ENCODE measurements at places on chromosomes 3 and 15.

DNA sequence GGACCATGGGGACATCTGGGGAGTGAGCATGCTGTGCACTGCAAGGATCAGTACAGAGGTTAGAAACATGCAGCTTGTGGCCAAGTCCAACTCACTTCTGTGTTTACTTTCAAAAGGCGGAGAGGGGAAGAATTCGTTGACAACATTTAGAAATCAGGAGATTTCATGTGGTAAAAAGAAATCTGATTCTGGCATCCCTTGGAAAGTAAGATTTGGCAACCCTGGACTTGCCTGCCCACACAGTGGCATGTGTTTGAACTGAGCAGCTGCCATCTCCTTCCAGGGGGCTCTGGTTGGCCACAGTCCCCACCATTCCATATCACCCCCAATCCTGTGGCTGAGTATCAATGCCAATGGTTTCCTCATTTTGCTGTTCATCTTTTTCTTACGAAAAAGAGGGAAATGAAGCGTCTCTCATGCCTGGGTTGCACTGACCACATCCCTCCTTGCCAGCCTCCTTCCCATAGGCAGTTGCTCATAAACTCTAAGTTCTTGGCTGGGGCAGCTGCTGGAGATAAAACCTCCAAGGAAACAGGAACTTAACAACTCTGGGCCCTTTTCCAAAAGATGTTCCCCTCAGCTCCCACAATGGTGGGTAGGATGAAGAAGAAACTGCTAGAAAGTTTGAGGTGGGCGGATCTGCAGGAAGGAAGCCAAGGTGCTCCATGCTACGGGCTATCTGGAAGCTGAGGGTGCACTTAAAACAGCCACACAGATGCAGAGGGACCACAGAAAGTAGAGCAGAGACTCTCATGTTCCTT, 29.2 kb downstream of the SLC6A11 start:
- DNase-seq = no peak

DNA sequence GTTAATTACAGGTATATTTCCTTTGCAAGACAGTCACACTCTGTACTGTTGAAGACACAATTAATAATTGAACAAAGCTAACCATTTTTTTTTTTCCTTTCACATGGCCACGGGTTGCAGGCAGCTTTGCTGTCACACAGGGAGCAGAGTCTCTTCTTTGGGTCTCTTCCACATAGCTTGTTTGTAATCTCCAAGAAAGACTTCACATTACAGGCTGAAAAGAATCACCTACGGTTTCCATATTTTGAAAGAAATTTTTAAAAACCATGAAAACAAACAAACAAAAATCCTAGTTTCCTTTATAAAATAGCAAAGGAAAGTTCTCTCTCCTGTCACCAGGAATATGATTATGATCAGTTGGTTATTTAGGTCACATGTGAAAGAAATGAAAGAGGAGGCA, 392.6 kb downstream of the GAP43 start:
- DNase-seq = no peak

DNA sequence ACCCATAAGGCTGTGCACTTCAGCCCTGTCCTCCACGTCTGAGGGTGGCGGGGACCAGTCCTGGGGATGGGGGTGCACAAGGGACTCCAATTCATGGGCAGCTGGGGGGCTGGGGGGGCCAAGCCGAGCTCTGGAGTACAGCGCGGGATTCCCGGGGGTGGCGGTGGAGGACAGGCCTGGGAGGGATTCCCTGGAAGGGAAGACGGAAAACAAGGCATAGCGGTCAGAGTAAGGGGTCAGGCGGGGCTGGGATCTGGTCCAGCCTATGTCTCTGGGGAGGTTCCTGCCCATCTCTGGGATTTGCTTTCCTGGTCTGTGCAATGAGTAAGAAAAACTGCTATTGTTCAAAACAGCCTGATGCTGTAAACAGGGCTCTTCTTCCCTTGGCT, 8.1 kb upstream of the IGDCC3 start:
- no peak for DNase-seq

GRCh38 chr3:14680716-14681115, 5.8 kb downstream of the C3orf20 start:
- no peak for DNase-seq

- DNase-seq = no peak
These were observed 81.2 kb downstream of the SRGAP3 start for GRCh38 chr3:9168241-9168741.

- no peak for DNase-seq
These were observed at the start of gene CCDC9B for GRCh38 chr15:40340740-40341400. CCDC9B (minus strand) TSS chr15:40340939; CDS start chr15:40340819, 120 bp downstream.

GRCh38 chr15:96324192-96324895, 6.2 kb upstream of the NR2F2 start:
- no peak for DNase-seq

DNA sequence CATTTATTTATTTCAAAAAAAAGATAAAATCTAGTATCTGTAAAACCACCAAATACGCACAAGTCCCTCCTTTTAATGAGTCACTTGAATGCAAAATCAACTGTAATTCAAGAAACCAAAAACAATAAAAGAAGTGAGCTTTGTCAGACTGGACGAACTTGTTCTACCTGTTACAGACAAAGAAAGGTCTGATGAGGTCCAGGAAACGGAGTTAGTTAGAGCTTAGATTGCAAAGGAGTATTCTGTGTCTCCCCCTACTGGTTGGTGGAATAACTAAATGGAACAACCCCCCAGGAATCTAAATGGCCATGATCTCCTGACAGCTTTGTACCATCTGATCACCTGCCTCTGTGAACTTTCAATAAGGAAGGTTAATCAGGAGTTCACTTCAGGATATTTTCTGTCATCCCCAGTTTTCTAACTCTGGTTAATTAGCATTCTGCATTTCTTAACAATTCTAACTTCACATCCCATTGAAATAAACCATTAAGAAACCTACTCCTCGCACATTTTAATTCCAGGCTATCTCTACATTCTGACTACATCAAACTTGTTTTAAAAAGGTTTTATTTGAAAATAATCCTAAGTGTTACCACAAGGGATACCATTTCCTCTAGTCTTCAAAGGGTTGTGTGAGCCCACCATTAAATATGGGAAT, 333.0 kb upstream of the SATB1 start:
- DNase-seq = no peak

DNA sequence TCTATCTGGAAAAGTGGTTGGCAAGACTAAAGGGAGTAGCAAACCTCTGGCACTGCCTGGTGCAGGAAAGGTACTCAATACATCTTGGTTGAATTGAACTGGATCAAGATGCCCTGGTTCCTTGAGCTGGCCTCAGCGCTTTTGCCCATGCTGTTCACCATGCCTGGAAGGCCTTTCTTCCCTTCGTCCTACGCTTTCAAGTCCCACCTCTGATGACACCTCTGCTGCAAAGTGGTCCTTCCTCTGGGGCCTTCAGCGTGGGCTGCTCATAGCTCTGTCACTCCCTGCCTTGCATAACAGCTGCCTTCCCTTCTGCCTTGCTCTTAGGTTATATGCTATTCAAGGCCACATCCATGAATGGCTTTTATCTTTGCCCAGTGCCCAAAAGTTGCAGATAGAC, 23.0 kb downstream of the ITGA11 start:
- DNase-seq = no peak

- no peak for DNase-seq
These were observed 117.9 kb downstream of the MECOM start for GRCh38 chr3:169545606-169546005.

DNA sequence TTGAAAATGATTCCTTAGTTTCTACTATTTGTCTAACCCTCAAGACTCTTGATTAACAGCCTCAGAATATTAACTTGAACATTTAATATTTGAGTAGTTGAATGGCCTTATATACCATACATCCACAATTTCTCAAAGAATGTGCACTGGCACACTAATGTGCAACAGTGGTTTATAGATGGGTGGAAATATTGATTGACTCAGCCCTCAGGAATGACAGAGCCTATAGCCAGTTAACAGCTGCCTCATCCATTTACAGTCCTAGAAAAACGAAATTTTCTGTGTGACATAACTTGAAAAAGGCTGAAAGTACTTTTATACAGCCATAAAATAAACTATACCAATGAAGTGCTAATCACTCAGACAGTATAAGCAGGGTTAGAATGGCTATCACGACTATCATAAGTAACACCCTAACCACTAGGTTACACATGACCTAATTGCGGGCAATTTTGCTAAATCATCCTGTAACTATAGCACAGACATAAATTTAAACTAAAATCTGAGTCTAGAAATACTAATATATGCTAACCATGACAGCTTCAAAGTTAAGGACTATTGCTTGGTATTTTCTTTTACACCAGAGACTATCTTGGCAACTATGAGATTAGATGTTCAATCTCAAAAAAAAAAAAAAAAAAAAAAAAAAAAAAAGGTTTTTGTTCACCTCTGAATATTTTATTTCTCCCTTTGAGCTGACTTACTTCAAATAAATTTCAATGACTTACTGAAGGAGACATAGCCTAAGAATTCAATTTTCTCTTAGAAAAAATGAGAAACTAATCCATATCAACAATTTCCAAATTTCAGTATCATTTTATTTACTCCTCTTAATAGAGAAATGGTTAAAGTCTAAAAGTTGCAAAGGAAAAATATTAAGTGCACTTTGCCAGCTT, 9.3 kb downstream of the SECISBP2L start:
- no peak for DNase-seq

DNA sequence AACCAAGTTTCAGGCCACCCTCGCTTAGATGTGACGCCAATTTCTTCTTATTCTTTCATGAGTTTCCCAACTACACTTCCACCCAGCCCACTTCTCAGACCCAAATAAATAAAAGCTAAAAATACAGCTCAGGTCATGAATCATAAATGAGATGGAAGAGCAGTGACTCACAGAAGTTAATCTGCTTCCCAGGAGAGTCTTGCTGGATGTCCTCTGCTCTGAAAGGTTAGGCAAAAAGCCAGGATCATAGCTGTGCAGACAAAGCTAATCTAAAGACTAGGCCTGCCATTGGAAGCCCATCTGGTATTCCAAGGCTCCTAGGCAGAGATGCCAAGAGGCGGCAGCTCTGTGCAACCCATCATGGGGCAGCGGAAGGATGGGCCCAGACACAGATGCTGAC, 24.1 kb downstream of the SHC4 start:
- no peak for DNase-seq

DNA sequence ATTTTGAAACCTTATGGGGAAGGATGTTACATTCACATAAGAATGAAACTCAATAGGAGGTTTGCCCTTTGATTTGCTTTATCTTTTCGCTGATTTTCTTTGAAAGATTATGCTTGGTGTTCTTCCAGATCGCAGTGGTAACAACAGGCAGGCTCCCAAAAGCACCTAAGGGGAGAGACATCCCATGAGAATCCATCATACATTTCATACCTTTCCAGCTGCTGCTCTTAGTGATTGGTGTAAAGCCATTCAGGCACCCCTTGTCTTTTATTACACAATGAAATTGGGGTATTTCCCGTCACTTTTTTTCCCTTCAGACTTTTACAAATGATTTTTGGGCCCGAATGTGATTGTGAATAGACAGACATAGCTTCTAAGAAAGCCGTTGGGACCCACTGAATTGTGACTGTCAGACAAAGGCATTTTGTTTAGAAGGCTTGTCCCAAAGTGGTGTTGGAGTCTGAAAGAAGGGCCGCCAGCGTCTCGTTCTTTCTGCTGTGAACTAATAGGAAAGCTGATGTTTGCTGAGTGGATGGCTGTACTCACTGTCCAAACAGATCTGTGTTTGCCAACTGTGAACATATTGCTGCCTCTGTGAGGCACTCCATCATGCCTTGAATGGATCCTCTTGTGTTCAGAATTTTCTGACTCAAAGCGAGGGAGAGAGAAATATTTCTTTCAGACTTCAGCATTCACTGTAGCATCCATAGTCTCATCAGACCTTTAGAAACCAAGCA, 164.3 kb downstream of the FNDC3B start:
- no peak for DNase-seq

- DNase-seq = no peak
These were observed 22.8 kb downstream of the KLHL25 start for GRCh38 chr15:85771781-85772445.

- DNase-seq = peak; percentile 41
These were observed 18.8 kb downstream of the ATG7 start for GRCh38 chr3:11290743-11291680.

GRCh38 chr3:3084890-3085289, 25.3 kb downstream of the IL5RA start:
- no peak for DNase-seq

DNA sequence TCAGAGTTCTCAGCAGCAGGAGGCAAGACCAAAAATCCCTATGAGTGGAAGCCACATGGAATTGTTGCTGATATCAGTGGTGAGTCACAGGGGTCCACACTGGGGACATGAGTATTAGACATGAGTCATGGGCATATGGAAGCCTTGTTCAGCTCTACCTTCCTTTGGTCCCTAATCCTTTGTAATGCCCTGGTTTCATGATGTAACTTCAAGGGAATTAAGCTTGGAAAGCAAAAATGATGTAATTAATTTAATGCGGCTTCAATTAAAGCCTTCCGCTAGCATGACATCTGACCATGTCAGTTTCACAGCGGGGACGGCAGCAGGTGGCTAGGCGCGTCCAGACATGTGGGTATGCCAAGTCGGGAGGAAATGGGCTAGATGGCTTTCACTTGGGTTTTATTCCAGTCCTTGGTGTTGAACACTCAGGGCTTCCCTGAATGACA, 176.1 kb upstream of the RGMA start:
- no peak for DNase-seq

GRCh38 chr3:10487988-10488633, 17.3 kb downstream of the ATP2B2 start:
- no peak for DNase-seq

GRCh38 chr15:47987908-47988532, 132.8 kb upstream of the SLC24A5 start:
- no peak for DNase-seq

- DNase-seq = no peak
These were observed 185.0 kb upstream of the ANKRD28 start for GRCh38 chr3:15982667-15983196.

All from T-cell (primary cell).